Stimulated activated naive CD8-positive, alpha-beta T cell treated with anti-CD3 and anti-CD28 coated beads, Interleukin-15, Interleukin-2, amounts not matched to agents 100 U/mL and 50 U/mL, for 24 hours (primary cell): ENCODE measurements at places on chromosomes 11 and 22.

DNA sequence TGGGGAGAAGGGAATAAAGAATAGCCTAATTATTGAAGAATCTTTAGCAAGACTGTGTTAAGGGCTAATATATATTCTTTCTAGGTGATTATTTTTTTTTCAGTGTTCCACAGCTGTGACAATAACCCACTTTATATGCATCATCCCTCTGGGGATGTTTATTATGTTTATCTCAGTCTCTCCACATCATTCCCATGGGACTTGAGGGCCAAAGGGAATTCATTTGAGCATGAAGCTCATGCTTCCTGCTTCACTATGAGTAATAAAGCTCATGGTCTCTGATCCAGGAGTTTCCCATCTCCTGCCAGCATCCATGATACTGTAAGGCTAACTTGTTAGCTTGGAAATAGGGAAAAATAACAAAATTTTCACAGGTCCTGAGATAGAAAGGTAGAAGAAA is 1888.4 kb downstream of the LRRC4C start:
- no peak for DNase-seq

GRCh38 chr11:2788168-2789071 is 88.6 kb upstream of the KCNQ1OT1 start:
- DNase-seq, result peak; percentile 1

DNA sequence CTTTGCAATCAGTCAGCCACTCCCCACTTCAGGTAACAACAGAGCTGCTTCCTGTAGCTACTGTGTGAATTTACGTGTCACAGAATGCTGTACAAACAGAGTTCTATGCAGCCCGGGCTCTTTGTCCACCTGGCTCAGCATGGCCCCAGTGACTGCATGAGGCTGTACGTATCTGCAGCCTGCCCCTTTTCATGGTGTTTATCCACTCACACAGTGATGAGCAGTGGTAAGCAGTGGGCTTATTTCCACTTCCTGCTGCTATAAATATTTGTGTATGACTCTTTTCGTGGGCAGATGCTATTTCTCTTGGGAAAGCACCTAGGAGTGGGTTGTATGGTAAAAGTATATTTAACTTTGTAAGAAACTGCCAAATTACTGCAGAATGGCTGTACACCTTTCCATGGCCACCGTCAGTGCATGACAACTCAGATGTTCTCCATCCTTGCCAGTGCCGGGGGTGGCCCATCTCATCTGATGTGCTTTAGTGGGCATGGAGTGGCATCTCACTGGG is 43.3 kb downstream of the MYEOV start:
- peak; percentile 52 for DNase-seq

- no peak for DNase-seq
These were observed 98.0 kb upstream of the TRIM77 start for GRCh38 chr11:89612096-89612495.

- no peak for DNase-seq
These were observed 68.2 kb upstream of the BMAL1 start for GRCh38 chr11:13209379-13209778.

GRCh38 chr11:8531312-8531711 is 62.7 kb downstream of the STK33 start:
- no peak for DNase-seq

DNA sequence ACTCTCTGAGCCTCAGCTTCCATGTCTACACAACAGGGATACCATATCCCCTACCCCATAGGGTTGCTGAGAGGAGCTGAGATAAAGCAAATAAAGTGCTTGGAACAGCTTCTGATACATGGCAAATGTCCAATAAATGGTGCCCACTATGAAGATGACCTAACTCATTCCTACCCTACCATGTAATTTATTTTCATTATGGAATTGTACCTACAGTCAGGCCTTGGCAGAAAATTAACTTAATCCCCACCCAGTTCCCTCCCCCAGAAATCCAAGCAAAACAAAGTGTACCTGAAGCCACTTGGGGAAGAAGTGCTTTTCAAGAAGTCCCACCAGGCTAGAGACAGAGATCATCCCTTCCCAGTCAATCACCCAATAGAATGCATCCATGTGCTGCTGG is 10.8 kb downstream of the SRRD start:
- DNase-seq, result no peak

GRCh38 chr11:43516316-43516850 is 157.7 kb downstream of the TTC17 start:
- no peak for DNase-seq

DNA sequence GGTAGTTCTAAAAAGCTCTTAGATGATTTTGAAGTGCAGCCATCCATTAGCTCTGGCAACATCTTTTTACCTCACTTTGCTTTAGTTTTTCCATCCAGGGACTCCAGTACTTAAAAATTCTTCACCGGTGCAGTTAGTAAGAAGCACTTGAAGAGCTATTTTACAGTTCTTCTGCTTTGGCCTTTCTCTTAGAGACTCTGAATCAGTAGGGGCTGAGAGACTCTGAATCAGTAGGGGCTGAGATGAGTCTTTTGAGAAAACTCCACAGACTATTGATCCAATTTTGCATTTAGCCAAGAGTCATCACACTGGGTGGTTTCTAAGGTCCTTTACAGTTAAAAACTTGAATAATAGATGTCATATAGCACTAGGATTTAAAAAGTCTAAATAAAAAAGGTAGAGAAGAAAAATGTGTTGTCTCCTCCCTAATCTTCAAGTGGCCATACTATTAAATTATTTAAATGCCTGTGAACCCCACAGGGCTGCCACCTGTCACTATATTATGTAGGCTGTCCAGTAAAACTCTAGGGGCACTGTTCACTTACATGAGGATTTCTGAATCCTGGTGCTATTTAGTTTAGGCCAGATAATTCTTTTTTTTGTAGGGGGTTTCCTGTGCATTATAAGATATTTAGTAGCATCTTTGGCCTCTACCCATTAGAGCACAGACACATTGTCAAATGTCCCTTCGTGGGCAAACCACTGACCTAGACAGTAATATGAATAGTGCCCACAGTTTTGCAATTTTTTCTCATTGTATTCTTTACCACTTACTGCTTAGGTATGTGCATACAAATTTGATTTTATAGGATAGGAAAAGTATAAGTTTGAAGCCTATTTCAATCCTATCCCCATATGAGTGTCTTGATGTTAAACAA is 26.3 kb upstream of the HIKESHI start:
- DNase-seq, result no peak

DNA sequence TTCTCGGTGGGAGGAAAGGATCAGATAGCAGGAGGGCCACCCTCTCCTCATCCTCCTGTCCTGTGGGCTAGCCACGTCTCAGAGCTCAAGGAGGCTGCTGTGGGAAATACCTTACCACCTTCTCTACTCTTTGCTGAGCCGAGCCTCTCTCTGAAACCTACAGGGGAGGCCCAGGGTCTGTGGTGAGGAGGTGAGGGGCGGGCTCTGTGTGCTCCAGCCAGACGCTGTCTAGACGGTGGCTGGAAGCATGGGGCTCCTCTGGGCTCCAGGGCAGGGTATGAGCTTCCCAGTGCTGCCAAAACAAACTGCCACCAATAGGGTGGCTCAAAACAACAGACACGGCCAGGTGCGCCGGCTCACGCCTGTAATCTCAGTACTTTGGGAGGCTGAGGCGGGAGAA is 5.5 kb upstream of the TMPRSS6 start:
- no peak for DNase-seq

GRCh38 chr11:8415195-8415594 is 151.5 kb upstream of the LMO1 start:
- no peak for DNase-seq

GRCh38 chr11:116240710-116241109 is 532.1 kb downstream of the BUD13 start:
- DNase-seq, result no peak

DNA sequence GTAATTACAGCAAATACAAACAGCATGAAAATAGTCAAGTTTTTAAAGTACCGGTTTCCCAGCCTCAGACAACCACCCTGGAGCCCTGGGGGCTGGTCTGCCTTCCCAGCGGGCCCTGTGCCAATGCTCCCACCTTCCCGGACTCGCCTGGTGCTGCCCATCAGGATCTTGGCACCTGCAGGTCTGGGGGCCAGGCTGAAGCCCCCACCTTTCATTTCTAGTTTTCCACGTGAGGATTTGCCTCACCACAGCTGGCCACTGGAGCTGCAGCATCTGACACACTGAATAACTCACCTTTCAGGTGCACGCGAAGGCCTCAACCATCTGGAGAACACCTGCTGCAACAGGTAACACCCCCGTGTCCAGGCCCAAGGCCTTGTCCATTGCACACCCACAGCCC is 108.7 kb upstream of the THY1 start:
- DNase-seq, result no peak

- no peak for DNase-seq
These were observed 48.0 kb upstream of the CADM1 start for GRCh38 chr11:115552151-115552772.

DNA sequence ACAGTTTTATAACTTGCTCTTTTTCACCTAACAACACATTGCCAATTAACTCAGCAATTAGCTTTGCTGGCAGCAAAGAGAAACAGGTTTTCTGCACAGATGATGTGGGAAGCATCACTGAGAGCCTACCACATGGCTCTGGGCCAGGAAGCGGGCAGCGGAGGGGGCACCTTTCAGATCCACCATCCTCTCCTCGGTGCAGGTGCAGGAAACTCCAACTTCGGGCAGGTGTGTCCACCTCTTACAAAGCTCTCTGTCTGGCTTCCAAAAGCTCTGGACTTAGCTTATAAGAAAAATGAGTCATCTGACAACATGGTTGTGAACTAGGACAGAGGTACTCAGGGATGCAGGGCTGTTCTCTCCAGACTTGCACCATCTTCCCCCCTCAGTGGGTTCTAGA is 77.0 kb downstream of the RPS6KA4 start:
- no peak for DNase-seq

- no peak for DNase-seq
These were observed 15.3 kb downstream of the CADM1 start for GRCh38 chr11:115488945-115489344.

DNA sequence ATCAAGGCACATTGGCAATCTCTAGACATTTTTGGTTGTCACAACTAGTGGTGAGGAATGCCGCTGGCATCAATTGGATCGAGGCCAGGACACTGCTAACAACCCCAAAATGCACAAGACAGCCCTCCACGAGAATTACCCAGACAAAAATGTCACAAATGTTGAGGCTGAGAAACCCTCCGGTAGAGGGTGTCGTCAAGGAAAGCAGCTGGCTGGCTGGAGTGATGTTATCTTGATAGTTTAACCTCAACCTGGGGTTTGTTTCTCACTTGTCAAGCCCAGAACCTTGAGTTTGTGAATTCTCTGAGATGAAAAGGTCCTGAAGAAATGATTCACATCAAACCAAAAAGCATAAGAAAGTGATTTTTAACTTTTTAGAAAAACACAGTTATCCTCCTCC is 21.1 kb upstream of the TMPRSS13 start:
- peak; percentile 53 for DNase-seq

DNA sequence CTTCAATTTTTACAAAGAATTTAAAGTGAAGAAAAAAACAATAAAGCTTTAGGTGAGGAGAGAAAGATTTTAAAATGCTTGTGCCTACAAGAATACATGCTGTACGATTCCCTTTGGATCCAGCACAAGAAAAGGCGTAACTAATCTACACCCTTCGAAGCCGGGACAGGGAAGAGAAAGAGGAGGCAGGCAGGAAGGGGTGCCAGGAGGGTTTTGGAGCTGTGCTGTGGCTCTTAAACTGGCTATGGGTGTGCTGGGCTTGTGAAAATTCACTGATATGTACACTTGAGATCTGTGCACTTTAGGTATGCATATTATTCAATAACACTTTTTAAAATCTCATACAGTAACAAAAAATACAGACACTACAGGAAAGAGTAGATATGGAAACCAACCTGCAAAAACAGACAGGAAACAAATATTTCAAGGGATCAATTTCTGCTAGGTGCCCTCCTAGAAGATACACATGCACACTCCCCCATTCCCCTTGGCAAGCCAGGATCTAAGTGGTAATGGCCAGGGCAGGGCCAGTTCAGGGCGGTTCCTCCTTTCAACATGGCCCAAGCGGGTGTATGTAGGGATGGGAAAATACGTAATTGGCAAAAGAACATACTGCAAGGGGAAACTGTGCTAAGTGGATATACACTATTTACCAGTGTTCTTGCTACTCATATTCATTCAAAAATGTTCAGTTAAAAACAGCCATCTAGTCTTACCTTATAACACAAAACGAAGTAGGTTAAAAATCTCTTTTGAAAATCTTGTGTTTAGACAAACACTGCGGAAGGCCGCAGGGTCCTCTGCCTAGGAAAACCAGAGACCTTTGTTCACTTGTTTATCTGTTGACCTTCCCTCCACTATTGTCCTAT is 54.2 kb downstream of the PACSIN2 start:
- no peak for DNase-seq

GRCh38 chr11:103609117-103610066 is 427.0 kb upstream of the DDI1 start:
- no peak for DNase-seq

- no peak for DNase-seq
These were observed 2113.5 kb downstream of the LRRC4C start for GRCh38 chr11:39345834-39346442.

- no peak for DNase-seq
These were observed 213.6 kb downstream of the LRRC4C start for GRCh38 chr11:41245704-41246398.

- no peak for DNase-seq
These were observed 14.5 kb upstream of the PHLDA2 start for GRCh38 chr11:2943711-2944118.

GRCh38 chr11:27806122-27806521 is 105.9 kb upstream of the BDNF start:
- DNase-seq, result no peak

GRCh38 chr22:50528682-50529415 is 963 bp downstream of the TYMP start:
- DNase-seq, result peak; percentile 27

DNA sequence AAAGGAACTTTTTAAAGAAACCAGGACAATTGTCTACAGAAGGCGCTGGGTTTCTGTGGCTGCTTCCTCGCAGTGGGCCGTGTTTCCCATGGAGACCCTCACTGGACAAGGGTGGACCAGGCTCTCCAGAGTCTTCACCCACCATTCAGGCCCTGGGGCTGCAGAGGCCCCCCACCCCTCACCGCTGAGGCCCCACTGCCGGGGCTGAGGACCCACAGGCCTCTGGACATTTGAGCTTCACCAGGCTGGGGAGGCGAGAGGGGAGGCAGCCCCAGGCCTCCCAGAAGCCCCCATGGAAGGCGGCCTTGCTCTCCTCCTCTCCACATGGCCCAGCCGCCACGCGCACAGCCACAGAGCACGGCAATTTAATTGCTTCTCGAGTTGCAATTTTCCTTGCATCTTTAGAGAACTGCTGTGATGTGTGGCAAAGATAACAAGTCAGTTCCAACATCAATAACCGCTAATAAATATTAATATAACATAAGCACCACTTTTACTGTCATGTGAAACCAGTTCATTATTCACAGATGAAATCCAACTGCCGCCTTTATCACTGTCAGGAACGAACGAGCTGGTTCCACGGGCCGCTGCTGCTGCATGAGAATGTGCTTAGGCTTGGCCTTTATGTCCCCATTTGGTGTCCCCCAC is 81.0 kb downstream of the PHF21B start:
- no peak for DNase-seq

DNA sequence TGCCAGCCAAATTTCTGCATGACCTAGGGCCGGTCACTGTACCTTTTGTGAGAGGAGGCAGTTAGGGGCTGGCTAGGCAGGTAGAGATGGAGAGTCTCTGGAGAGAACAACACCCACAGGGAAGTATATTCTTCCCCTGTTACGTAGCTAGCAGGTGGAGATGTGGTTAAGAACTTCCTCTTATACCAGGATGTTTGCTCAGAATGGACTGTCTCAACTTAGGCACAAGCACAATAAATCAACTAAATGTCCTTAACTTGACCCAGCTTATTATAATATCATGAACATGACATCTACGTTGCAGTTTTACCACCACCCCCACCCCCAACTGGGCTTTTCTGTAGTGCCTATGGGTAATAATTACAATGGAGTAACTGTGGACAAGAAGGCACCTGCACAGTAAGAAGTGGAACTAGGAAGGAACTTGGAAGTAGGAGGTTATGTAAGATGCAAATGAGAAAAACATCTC is 60.7 kb upstream of the MPEG1 start:
- no peak for DNase-seq
